ENCODE measurements at places on chromosomes 1 and 21.
A peak's percentile ranks its signal among the peaks of the same experiment; 100 is the strongest.

- DNase-seq: no peak
Observed at GRCh38 chr1:150999926-151000325, 6.8 kb downstream of the MINDY1 start.

GRCh38 chr1:36306210-36306901 is at the start of gene SH3D21:
TSS of gene SH3D21 (plus strand) at chr1:36306368. CDS start at chr1:36306421, 53 bp downstream.
- no peak for DNase-seq

DNA sequence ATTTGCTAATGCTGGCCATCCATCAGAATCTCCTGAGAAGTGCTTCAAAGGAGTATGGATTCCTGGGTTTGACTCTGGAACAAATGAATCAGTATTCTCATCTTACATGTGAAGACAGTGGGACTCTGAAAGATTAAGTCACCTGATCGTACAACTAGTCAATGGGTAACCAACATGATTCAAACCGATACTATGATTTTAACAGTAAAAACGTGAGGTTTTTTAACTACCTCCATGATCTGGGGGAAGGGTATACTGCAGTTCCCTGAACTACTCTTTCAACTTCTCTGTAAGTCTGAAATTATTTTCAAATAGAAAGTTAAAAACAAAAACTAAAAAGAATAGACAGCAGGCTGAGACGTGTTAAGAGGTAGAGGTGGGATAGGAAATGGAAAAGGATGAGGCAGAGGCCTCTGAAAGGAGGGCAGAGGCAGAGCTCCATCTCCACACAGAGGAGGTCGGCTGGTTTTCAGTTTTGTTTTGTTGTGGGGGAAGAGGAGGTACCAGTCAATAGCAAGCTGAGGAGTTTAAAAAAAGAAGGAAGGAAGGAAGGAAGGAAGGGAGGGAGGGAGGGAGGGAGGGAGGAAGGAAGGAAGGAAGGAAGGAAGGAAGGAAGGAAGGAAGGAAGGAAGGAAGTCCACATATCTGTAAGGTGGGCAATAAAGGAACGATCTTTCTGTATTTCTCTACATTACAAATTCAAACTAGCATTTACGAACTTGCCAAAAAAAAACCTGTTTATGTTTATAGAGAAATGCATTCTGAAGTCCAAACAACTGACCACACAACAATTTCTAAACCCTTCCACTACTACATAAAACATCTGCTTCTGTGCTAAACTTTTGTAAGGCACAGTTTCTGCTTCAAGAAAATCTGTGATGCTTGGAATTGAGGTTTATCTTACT is 213.1 kb downstream of the RERE start:
- DNase-seq: no peak

DNA sequence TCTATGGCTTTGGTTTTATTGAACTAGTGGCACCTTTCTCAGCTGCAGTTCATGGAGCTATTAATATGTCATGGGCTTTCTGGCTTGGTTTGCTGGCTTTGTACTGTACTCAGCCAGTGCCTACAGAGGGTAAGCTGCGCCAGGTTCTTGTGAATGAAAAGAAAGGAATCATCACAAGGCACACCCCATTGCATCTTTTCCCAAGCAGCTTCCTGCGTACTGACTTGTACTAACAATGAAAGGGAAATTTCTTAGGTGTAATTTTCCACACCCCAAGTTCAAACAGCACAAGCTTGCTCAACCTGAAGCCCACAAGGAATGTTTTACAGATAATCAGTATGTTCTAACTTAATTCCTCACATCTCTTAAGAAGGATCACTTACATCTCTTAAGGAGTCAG is 78.0 kb upstream of the TNFSF18 start:
- DNase-seq: no peak

- no peak for DNase-seq
Observed at GRCh38 chr1:42145389-42145716, 7.9 kb upstream of the GUCA2B start.

DNA sequence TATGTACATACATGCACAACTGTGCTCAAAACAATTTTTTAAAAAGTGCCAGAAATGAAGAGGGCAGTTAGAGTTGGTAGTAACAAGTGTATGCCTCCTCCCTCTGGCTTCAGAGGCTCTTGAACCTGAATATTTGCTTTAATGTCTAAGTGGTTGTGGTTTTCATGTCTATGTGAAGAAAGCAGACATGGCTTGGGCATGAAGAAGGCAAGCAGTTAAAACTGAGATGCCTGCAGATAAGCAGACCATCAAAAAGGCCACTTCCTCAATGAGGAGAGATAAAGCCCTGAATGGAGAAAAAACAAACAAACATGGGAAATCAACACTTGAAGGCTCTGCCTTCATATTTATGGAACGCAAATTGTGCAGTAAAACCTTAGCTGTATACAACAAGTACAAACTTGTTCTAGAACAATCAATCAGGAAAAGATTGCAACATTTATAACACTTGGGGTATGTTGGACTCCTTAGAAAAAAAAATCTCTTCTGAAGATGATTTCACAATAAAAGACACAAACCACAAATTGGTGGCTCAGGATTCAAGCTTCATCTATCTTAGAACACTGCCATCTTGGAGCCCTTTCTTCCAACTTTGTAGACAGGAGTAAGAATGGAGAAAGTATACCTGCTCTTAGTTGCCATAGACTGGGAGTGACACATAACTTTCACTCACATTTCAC is 52.7 kb upstream of the PLA2G4A start:
- no peak for DNase-seq

DNA sequence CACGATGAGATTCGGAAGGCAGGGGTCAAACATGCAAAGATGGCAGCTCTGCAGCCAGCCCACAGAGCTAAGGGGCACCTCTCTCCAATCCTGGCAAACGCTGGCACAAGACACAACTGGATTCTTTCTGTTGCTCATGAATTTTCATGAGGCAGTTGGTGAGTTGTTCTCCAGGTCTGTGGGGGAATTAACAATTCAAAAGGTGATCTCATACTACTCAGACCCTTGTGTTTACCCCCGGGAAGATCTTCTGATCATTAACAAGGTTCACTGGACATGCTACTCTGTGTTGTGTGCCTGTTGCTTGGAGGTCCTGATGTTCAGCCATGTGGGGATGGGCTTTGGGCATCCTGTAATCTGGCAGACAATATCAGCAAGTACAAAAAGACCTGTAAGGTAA is 128.9 kb downstream of the HHAT start:
- DNase-seq: no peak

GRCh38 chr1:244327533-244327932 is 124.2 kb downstream of the ADSS2 start:
- DNase-seq: no peak

- no peak for DNase-seq
Observed at GRCh38 chr1:223653015-223653414, 12.5 kb downstream of the CAPN8 start.

DNA sequence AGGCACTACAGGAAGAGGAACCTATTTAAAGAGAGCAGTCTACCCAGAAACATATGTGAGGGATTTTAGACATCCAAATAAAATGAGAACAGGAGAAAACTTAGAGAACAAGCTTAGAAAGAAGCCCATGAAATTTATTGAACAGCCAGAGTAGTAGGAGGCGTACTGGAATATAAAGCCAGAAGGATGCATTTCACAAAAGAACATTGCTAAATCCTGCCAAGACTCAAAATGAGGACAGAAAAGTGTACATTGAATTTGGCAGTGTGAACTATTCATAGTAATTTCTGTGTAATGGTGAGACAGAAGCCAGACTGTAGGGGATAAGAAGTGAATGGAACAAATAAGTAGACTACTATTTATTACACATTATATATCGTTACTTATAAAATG is 22.5 kb downstream of the CEPT1 start:
- no peak for DNase-seq

DNA sequence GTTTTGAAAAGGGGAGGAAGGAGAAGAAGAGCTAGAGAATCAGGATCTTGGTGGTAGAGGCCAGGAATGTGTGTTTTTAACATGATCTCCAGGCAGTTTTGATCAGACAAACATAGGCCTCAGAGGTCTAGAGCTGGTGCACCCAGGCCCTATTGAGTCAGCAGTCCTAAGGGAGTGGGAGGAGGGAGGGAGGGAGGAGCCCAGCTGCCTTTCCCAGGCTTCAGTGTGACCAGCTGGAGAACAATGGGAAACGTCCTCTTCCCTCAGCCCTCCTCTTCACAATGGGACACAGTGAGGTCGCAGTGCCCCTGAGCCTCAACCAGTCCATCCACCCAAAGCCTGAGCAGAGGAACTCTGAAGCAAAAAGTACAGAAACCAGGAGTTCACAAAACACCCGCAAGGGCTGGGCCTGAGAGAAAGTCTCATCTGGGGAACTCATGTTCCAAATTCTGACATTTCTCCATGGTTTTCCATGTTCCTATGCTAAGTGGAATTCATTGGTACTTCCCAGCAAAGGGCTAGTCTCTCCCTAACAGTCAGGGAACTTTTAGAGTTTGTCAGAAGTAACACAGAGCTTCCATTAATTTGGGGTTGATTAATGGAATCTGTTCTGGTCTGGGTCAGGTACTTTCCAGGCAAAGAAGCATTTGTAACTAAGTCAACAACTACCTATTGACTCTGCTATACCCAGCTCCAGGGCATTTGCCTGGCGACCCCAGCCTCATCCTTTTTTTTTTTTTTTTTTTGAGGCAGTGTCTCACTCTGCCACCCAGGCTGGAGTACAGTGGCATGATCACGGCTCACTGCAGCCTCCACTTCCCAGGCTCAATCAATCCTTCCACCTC is 37.5 kb downstream of the ELAPOR1 start:
- peak; percentile 65 for DNase-seq

- no peak for DNase-seq
Observed at GRCh38 chr21:16536140-16536539, 806.4 kb downstream of the USP25 start.

DNA sequence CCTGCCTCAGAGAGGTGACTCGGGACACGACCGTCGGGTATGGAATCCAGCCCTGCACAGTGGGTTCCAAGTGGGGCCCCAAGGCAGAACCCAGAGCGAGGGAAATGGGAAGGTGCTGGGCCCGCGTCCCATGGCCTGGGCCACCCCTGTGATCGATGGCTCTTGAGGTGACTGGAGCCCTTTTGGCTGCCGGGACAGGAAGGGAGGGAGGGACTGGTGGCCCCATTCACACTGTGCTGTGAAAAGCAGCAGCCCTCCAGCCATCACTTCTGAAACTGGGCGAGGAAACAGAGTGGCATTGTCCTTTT is 110.4 kb upstream of the IFFO2 start:
- no peak for DNase-seq

- DNase-seq: no peak
Observed at GRCh38 chr1:25068829-25069228, 138.8 kb upstream of the RUNX3 start.

- no peak for DNase-seq
Observed at GRCh38 chr1:1325288-1326074, 879 bp downstream of the CPTP start.

GRCh38 chr1:24635195-24635843 is 7.8 kb upstream of the SRRM1 start:
- DNase-seq: peak; percentile 58

- no peak for DNase-seq
Observed at GRCh38 chr1:192442736-192443135, 125.9 kb downstream of the RGS21 start.

GRCh38 chr1:39701049-39701439 is 9.8 kb upstream of the HPCAL4 start:
- DNase-seq: no peak

GRCh38 chr1:95040032-95040525 is 32.7 kb downstream of the ALG14 start:
- DNase-seq: no peak

- DNase-seq: no peak
Observed at GRCh38 chr21:25582888-25583287, 24.4 kb downstream of the MRPL39 start.

- DNase-seq: no peak
Observed at GRCh38 chr1:244941121-244941520, 76.8 kb upstream of the HNRNPU start.

DNA sequence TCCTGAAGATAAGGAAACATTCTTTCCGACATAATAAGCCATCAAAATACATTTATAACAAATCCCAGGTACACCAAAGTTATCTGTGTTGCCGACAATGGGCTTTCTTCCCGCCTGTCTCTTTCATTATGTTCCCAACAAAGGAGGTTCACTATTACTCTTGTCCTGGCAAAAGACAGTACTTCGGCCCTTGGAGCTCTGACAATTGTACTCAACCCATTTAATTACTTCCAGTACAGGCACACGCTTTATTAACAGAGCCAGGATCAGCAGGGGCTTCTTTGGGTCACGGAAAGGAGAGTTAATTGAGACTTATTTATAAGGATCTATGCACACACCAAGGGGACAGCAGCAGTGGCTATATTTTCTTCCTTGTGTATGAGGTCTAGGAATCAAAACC is 46.6 kb upstream of the DUSP10 start:
- no peak for DNase-seq

DNA sequence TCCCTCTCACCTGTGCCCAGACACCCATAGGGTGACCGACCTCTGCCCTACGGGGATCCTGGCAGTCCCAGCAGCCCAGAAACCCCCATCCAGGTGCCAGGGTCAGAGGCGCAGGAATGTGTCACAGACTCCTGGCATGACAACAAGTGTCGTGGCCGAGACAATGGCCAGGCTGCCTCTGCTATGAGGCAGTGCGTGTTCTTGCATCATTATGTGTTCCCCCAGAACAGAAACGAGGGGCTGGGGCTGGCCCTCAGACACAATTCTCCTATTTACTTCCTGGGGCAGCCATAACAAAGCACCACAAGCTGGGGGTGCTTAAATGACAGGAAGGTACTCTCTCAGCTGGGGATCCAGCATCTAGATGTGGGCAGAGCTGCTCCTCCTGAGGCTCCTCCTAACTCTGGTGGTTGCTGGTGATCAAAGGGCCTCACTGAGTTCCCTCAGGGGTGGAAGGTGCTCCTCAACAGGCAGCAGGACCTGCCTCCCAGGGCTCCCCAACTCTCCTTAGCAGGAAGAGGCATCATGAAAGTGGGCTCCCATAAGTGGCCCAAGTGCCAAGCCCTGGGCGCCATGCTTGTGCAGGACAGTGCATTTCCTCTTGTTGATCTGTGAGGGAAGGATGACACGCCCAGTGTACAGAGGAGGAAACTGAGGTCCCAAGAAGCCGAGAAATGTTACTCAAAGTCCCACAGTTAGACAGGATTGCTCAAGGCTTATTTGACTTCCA is 24.2 kb upstream of the BACE2 start:
- DNase-seq: no peak

DNA sequence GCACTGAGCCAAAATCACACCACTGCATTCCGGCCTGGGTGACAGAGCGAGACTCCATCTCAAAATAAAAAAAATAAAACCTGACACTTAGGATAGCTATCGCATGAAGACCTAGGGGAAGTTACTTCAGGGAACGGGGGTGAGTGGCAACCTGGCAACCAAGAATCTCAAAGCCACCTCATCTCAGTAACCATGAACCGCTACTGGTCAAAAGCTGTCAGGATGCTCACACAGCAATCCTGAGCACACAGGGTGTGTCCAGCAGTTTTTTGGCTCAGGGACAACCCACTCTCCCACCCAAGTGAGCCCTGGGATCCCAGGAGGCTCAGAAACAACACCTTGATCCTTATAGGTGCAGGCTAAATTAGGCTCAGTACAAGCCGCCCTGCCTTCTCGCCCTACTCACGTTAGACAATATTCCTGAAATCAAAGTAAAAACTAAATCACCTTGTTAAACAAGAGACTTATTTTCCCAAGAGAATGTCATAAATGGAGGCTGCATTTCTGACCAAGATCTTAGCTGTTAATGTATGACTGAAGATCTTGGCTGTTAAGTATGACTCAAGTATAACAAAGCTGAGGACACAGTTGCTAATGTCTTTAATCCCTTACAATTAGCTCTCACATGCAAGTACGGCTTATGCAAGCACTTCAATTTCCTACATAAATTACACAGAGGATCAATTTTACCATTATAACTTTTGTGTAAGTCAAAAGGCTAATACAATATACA is 48.3 kb upstream of the NADK start:
- no peak for DNase-seq

GRCh38 chr21:33290441-33290840 is 24.3 kb downstream of the IL10RB start:
- no peak for DNase-seq

- no peak for DNase-seq
Observed at GRCh38 chr1:175555266-175555665, 188.1 kb downstream of the TNR start.

Measured in stromal cell of bone marrow (primary cell).